ENCODE measurements at places on chromosomes 5 and 9.

GRCh38 chr9:107554636-107555035, 65.1 kb upstream of the KLF4 start:
- no peak for DNase-seq

GRCh38 chr9:85445887-85446286, 295.9 kb downstream of the AGTPBP1 start:
- DNase-seq: no peak

GRCh38 chr9:106405871-106406435, 457.0 kb upstream of the ZNF462 start:
- no peak for DNase-seq

DNA sequence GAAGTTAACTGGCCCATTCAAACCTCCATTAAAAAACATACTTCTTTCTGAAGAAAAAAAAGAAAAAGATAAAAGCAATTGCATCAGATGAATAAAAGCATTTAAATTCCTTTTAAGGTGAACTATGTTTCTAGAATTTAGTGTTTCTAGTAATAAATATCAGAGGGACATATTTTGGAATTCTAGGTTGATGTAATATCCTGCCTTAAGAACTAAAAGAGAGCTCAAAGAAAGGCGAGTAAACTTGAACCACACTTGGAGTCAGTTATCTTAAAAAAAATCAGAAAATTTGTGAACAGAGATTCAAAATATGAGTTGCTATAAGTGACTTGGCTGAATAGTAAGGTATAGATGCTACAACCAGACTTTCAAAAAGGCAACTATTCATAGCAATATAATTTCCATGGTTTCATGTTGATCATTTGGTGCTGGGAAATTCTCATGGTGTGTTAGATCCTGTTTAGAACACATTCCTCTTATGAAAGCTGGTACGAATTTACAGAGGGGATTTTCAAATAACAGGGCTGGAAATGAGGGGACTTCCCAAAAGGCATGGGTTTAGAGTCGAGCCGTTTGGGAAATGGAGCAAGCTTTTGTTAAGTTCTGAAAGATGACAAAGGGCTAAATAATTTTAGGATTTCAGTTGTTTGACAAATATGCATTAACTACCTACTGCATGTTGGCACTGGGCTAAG, 37.6 kb upstream of the RAI14 start:
- DNase-seq: no peak

- DNase-seq: peak; percentile 90
These were observed 78.5 kb upstream of the EPB41L4B start for GRCh38 chr9:109399258-109399767.

GRCh38 chr5:78920604-78921003, 64.5 kb downstream of the ARSB start:
- no peak for DNase-seq

DNA sequence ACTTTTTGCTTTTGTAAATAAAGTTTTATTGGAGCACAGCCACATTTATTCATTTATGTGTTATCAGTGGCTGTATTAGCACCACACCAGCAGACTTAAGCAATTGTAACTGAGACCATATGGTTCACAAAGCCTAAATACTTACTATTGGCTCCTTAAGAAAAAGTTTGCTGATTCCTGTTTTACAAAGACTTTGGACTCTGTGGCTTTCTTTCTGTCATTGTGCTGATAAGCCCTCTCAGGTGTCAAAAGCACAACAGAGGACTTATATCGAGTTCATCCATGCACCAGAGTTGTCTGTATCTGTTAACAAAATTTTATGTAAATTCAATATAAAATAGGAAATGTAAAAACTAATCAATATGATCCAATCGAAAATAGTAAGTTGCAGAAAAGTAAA, 55.6 kb upstream of the PCSK5 start:
- DNase-seq: no peak

DNA sequence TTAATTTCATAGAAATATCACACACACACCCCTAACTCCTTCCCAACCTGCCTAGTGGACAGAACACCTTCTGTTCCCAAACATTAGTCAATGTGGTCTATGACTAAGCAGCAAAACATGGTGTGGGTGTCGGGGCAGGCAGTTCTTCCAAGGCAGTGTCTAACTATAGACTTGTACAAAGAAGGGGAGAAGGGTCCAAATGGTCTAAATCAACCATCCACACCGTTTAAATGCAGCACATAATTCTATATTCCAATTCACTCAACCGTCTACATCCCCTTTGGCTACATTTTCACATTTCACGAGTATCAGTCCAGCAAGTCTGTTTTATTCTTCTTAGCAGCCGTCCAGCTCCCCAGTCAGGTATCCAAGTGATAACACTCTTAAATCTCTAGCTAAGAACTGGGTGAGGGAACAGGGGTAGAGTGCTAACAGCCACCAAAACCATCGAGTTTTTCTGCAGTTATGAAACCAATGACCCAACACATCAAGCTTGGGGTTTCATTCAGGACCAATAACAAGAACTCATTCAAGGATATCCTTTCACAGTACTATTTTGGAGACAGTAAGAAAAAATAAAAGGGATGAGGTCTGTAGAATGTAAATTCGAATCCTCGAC, 3.3 kb downstream of the ZNF608 start:
- no peak for DNase-seq

DNA sequence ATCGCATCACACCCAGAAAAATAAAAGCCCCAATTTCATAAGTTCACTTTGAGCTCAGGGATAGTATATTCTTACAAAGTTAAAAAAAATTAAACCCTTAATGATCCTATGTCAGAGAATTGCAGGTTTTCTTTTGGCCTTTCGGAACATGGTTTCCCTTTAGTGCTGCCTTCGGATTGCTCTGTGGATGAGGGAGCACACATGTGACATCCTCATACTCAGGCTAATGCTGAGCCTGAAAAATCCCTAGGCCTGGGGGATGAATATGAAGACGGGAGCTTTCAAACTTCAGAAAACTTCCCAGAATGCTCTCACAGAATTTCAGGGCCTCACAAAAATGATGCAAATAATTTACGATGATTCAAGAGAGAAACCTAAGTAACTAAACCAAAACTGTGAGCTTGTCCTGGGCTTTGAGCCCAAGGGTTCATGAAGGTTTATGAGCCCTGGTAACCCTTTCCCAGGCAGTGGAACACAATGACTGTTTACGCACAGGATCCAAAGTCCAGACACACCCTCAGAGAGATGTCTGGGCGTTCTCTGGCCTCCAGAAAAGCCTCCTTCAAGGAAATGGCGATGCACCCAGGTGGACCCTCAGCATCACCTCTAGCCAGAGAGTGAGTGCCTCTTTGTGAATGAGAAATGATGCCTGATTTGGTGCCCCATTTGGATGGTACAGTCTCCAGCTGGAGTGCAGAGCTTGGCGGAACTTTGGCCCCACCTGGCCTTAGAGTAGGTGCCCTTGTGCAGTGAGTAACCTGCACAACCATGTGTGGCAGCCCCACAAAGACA, 145.4 kb downstream of the ENTREP1 start:
- no peak for DNase-seq

DNA sequence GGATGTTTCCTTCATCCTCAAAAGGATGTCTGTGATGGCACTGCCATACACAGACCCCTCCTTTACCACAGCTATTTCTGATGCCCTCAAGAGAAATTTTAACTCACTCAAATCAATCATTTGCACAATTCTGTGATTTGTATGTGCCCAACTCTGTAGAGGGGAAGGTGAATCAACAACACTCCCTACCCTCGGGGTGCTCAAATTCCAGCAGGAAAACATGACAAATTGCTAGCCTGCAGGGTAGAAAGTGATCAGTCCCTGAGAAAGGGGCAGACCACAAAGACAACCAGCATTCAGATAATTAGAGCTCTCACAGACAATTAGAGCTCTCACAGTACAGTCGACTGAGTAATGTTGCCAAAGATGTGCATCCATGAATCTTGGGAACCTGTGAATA, 45.3 kb upstream of the FOXE1 start:
- no peak for DNase-seq

GRCh38 chr5:131265311-131265803, 1.5 kb downstream of the CDC42SE2 start:
- DNase-seq: peak; percentile 3

- no peak for DNase-seq
These were observed 357.8 kb downstream of the TMEM167A start for GRCh38 chr5:82719368-82719767.

- DNase-seq: no peak
These were observed 132.4 kb downstream of the KCNIP1 start for GRCh38 chr5:170636206-170636605.

GRCh38 chr9:87816036-87816435, 66.6 kb upstream of the SPATA31E1 start:
- peak; percentile 81 for DNase-seq

Data from NCI-H2171 treated with DMSO at 0.1 percent for 48 hours (cell line).